Muscle of back (tissue), 13 donors: ENCODE measurements at places on chromosomes 3 and 15. TPM values are rescaled to one million over a fixed set of nuclear protein-coding genes. Genes with fewer than 3 reads are reported as not detected.

- peak; percentile 54 for DNase-seq
Measured at GRCh38 chr15:74251131-74251811, 15.1 kb downstream of the CCDC33 start.

GRCh38 chr3:171248426-171249111, 211.6 kb downstream of the TNIK start:
- DNase-seq, result no peak

DNA sequence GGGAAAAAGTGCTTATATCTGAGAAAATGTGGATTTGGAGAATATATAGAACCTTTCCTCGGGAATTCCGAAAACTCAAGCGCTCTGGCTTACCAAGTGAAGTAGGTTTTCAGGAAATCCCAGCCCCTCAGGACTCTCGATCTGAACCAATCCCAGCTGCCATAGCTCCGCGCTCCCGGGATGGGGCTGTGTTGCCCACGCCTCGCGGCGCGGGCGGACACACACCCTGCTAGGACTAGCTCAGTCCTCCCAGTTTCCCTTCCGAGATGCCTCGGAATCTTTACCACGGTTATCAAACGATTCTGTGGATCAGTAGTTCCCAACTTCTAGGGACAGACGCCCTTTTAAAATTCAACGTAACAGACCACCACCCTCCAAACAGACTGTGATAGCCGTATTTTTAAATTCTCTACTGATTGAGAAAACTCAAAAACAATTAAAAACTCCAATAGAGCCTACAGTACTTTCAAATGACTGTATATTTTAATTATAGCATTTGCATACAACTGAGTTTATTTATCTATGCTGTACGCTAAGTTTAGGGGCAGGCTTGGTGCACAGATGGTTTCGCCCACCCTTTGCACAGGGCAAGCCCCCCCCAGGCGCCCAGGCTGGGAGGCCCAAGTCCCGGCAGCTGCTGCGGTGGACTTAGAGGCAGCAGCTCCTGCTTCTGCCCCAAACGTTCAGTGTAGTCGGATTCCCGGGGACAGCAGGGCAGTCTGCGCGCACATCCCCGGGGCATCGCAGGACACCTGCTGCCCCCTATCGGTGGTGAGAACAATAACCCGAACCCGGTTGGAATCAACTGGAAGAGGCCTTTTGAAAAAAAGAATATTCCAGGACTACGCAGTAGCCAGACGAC, 52.3 kb downstream of the CCDC54 start:
- peak; percentile 81 for DNase-seq

DNA sequence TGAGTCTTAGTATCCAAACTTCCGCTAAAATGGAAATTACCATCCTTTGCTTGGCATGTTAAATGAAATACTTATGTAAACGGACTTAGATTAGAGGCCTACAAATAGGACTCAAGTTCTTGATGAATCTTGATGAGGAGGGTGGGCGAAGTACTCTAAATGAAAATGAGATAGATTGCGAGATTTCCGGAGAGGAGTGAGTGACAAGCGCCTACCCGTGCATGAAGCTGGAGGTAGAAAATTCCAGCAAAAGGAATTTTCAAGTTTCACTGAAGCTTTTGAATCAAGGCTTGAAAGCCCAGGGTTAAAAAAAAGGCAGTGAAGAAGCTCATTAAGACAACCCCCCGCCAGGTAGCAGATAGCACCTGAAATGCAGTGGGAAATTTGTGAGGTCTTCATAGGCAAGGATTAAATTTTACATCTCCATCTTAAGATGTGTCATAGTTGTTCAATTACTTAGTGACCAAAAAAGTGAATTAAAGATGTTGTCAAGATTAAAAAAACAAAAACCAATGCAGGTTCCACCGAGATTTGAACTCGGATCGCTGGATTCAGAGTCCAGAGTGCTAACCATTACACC, 655 bp upstream of the RAB11A start:
- DNase-seq, result no peak

- DNase-seq, result no peak
Measured at GRCh38 chr15:65071381-65071811, 3.6 kb upstream of the RASL12 start.

TMEM266 gene
- polyA plus RNA-seq, result 0.28 TPM
